Activated CD4-positive, alpha-beta T cell treated with anti-CD3 and anti-CD28 coated beads, Interleukin-10, Interleukin-2, amounts not matched to agents 100 ng/mL and 50 ng/mL, durations not matched to agents 16 hours and 8 hours (primary cell): ENCODE measurements at places on chromosomes 3 and 15.

DNA sequence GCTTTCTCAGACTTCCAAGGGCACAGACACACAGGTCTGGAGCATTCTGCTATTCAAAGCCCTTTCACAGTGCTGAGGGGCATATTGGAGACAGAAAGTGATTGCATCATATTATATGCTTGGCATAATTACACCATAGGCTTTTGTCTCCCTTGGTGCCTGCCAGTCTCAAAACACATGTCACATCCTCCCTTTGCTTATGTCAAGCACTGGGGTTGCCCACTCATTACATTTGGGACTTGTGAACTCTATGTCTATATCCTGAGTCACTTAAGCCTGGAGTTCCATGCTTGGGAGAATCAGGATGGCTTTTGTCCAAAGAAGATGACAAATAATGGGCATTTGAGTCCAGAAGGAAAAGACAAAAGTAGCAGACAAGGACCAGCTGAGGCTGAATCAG, 12.3 kb upstream of the PDZRN3 start:
- DNase-seq, result no peak

GRCh38 chr3:171005648-171006047, 20.9 kb downstream of the SLC2A2 start:
- no peak for DNase-seq

DNA sequence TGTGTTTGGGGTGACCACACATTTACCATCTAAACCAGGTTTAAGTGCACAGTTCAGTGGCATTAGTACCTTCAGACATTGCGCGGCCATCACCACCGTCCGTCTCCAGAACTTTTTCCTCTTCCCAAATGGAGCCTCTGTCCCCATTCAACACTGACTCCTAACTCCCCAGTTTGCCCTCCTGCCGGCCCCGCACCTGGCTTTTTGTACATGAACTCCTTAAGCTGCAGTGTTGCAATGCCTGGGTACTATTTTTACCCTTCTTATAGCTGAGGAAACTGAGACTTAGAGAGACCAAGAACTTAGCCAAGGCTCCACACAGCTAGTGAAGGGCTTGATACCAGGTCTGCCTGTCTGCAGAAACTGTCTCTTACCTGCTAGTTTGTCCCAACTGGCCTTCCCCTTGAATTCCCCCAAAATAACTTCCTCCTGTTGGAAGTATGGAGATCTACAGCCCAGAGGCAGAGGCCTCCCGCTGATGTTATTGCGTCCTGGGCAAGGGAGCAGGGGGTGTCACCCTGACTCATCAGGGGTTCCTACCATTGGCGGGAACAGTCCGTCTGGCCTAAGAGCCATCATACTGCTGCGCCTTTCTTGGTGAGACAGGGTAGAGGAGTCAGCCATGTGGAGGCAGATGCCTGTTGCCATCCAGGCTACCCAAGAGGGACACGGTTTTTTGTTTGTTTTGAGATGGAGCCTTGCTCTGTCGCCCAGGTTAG, 65.6 kb downstream of the GRIP2 start:
- no peak for DNase-seq

DNA sequence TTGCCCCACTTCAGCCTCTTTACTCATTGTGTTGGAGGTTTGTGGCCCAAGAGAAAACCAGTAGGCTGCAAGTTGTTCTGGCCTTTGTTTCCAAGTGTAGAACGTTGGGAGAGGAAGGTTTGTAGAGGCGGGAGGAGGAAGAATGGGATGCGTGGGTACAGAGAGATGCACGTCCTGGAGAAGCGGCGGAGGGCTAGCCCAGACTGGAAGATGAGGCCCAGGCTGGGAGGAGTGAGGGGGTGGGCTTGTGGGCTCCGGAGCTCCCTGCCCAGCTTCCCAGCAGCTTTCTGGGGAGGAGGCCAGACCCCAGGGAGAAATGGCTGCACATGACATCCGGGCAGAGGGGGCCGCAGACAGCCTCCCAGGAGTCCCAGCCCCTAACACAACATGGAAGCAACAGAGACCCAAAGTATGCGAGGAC, 5.3 kb downstream of the PLA2G4F start:
- DNase-seq, result no peak

- DNase-seq, result no peak
Observed at GRCh38 chr15:68755731-68756130, 65.0 kb downstream of the ANP32A start.

DNA sequence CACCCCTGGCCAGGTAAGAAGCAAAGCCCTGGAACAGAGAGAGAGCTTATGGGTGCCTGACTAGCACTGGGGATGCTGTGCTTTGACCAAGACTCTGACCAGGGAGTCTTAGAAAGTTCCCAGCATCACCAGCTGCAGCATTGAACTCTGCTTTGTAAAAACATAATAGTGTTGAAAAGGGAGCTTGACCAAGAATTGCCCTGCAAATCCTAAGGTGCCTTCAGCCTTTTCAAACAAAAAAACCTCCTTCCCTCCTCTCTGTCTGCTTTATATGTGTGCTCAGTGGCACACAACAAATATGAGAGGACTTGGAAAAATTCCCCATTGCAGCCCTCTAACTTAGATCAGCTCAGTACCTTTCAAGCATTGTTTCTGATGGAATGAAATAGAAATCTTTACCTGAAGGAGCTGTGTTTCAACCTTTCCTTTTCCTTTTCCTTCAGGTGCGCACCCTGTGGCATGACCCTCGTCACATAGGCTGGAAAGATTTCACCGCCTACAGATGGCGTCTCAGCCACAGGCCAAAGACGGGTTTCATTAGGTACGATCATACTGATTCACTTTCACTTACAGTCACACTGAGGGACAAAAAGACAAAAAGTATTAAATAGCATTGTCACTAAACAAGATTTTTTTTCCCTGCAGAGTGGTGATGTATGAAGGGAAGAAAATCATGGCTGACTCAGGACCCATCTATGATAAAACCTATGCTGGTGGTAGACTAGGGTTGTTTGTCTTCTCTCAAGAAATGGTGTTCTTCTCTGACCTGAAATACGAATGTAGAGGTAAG, 13.0 kb downstream of the THBS1 start:
- peak; percentile 41 for DNase-seq
